ENCODE measurements at places on chromosomes 5 and 9.

DNA sequence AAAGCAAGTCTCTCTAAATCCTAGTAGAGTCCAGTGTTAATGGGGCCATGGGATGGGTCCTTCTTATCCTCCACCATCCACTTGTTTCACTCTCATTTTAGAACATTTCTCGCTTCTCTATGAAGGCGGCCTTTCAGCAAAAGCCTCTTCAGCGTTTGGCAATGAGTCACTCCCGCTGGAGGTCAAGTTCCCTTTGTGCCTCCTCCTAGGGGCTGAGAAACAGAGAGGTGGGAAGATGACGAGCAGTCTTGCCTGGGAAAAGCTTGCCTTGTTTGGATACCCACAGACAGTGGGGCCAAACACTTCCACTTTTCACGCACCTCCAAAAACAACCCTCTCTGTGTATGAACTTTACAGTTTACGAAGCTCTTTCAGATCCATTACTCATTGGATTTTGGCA lies 168.8 kb downstream of the GABBR2 start:
- no peak for DNase-seq

GRCh38 chr5:1512541-1513291 lies 11.0 kb downstream of the LPCAT1 start:
- DNase-seq = no peak

DNA sequence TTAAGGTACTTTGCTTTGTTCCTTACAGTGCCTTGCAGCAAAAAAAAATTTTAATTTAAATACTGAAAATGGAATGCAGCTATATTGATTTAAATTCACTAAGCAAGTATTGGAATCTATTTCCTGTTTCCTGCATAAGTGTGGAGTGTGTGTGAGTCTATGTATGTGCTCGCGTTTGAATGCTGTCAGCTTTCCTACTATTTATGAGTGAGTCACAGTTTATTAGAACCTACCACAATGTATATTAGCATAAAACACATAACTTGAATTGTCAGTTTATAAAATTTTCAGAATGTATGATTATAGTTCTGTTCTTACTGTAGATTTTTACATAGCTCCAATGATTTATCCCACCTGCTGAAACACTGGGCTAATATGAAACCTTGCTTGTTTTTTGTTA lies 302.1 kb downstream of the NR2F1-AS1 start:
- no peak for DNase-seq

DNA sequence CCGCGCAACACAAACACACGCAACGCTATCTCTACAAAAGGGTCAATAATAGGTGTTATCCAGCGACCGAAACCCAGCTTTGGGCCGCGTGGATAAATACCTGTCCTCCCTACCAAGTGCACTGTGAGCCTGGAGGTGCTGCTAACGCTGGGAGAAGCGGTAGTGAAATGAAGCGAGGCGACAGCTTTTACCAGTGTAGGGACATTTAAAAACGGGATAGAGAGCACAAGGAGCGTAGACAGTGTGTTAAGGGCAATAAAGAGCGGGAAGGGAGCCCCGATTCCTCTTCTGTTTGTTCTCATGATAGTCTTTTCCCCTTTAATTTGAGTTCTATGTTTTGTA lies 421 bp upstream of the DEPDC1B start:
- DNase-seq = no peak

DNA sequence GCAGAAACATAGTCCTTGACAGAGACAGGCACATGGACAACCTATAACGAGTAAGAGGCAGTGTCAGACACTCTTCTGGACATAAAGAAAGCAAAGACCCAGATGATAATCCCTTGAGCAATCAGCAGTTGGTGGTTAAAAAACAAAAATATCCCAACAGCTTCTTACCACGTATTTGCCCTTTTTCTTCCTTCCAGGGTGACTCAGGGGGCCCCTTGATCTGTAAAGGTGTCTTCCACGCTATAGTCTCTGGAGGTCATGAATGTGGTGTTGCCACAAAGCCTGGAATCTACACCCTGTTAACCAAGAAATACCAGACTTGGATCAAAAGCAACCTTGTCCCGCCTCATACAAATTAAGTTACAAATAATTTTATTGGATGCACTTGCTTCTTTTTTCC lies 9.5 kb downstream of the GZMK start:
- DNase-seq = no peak

GRCh38 chr5:153753645-153754432 lies 263.4 kb downstream of the GRIA1 start:
- DNase-seq = no peak

- DNase-seq = no peak
Observed at GRCh38 chr9:131937451-131937850, 142.2 kb downstream of the MED27 start.

- DNase-seq = peak; percentile 50
Observed at GRCh38 chr5:176619203-176619568, 9.2 kb upstream of the GPRIN1 start.

GRCh38 chr9:133560311-133560710 lies 25.8 kb downstream of the ADAMTSL2 start:
- DNase-seq = no peak

DNA sequence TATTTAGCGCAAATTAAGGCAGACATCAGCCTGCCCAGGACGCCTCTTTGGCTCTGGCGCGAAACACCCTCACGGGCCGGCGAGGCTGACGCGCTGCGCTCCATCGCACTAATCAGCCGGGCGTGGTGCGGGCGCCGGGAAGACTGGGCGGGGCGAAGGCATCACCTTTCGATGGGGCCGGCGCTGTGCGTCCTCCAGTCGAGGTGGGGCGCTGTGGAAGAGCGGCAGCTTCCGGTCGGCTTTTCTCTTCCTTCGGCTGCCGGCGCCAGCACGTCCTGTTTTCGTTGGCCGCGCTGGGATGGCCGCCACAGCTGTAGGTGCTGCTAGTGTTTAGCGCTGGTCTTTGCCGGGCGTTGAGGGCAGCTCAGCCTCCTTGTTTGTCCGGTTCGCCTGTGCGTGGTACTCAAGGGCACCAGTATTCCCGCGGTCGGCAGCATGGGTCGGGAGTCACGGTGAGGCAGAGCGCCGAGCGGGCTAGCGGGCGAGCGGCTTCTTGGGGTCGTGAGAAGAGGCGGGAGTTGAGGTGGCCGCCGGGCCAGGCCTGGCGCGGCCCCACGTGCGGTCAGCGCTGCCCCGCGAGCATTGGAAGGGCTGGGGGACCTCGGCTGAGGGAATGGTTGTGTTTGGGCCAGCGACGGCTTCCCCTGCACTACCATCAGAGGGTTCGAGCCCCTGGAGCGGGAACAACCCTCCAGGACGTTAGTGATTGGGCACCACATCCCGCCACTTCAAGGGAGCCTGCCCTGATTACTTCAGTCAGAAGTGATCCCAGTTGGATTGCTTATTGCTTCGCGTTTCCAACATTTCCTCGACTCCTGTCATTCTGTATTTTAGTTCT lies at the start of gene DDX46:
Gene DDX46 (plus strand): TSS at position 276 of the 838 bp plus-strand sequence. CDS start 160 bp downstream, at position 436.
- peak; percentile 85 for DNase-seq

DNA sequence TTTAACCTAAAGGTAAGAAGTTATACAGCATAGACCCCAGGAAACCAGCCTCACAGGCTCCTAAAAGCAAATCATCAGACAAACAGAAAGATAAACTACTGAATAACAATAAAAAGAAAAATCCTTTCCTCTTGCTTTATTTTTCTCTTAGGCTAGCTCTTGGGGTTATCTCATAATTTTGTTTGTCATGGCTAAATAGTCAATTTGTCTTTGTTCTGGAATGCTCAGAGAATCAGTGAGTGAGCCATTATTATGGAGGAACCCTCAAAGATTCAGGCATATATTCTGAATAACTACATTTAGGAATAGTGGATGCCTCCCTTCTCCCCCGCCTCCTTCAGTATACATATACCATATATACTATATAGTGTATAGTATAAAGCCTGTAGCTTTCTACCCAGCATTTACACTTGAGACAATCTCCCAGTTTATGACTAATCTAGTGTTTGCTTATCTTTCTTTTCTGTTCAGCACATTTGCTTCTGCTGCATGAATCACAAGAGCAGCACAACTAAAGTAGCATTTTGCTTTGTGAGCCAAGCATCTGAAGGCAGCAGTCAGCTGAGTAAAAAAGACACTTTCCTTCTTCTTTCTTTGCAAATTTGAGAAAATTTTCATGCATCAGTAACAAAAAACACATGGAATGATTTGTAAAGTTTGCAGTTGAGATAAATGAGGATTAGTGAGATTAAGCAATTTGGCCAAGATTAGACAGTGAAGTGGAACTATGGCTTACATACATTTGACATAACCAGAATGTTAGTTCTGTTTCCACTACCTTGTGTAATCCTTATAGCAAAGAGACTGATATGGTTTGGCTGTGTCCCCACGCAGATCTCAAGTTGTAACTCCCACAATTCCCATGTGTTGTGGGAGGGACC lies 45.3 kb upstream of the PPP3R2 start:
- DNase-seq = no peak

- DNase-seq = no peak
Observed at GRCh38 chr9:94079236-94079635, 5.0 kb upstream of the PTPDC1 start.

GRCh38 chr5:86974955-86975354 lies 292.7 kb upstream of the RASA1 start:
- DNase-seq = no peak

DNA sequence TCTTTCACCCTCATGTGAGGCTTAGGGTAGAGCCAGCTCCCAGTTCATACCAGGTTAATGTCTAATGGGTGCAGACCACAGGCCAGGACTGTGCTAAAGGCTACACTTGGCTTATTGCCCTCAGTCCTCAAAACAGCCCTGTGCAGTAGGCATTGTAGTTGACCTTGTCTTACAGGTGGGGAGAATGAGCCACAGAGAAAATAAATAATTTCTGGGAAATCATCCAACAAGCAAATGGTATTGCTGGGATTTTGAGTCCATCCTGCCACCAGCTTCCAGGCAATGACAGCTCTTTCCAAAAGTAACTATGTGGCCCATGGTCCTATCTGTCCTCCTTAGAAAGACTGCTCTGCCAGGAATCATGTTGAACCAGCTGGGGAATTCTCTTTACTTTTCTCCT lies 450.0 kb downstream of the GADD45G start:
- no peak for DNase-seq

- no peak for DNase-seq
Observed at GRCh38 chr5:178366998-178367735, 134.6 kb upstream of the PHYKPL start.

- no peak for DNase-seq
Observed at GRCh38 chr9:104750185-104750767, 2.8 kb downstream of the NIPSNAP3A start.

GRCh38 chr5:56482363-56482762 lies 249.2 kb upstream of the ANKRD55 start:
- DNase-seq = no peak

DNA sequence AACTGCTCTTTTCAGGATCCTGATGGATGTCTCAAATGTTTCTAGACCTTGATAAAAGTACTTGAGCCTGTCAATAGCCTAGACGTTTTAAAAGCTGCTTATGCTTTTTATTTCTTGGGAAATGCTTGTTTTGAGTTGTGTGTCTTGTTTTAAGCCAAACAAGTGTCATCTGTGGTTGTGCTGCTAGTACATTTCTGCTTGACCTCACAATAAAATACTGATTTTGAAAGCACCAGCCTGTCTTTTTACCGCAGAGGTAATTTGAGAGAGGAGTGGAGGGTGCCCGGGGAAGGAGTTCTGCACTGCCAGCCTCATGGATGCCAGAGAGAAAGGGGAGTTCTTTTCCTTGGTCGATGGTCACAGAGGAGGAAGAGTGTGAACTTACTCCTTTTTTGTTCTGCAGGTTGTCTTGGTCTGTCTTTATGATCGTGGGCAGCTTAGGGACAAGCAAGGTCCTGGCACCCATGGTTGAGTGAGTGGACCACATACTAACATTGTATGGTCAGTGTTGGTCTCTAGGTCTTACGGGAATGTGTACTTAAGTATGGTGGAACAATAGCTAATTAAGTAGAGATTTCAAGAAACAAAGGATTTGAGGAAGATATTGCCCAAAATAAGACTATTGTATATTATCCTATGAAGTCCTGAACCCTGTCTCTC lies 61.0 kb downstream of the TRIO start:
- DNase-seq = peak; percentile 21

- DNase-seq = no peak
Observed at GRCh38 chr5:17019324-17019723, 83.2 kb upstream of the MYO10 start.

DNA sequence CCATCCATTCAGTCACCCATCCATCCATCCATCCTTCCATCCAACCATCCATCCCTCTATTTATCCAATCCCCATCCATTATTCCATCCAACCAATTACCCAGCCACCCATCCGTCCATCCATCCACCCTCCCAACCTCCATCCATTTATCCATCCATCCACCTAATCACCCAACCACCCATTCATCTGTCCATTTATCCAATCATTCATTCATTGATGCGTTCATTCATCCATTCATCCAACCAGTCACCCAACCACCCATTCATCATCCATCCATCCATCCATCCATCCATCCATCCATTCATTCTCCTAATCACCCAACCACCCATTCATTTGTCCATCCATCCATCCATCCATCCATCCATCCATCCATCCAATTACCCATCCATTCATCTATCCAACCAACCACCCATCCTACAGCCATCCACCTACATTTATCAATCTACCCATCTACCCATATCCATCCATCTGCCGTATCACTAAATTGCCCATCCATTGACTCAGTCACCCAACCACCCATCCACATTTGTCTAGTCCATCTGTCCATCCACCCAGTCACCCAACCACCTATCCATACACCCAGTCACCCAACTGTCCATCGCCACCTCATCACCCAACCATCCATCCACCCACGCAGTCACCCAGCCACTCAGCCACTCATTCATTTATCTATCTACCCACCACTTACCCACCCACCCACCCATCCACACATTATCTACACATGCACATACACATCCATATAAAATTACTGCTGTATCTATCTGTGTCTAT lies 165.4 kb downstream of the TRIO start:
- DNase-seq = no peak

- DNase-seq = no peak
Observed at GRCh38 chr5:119079318-119079921, 8.5 kb downstream of the DMXL1 start.

DNA sequence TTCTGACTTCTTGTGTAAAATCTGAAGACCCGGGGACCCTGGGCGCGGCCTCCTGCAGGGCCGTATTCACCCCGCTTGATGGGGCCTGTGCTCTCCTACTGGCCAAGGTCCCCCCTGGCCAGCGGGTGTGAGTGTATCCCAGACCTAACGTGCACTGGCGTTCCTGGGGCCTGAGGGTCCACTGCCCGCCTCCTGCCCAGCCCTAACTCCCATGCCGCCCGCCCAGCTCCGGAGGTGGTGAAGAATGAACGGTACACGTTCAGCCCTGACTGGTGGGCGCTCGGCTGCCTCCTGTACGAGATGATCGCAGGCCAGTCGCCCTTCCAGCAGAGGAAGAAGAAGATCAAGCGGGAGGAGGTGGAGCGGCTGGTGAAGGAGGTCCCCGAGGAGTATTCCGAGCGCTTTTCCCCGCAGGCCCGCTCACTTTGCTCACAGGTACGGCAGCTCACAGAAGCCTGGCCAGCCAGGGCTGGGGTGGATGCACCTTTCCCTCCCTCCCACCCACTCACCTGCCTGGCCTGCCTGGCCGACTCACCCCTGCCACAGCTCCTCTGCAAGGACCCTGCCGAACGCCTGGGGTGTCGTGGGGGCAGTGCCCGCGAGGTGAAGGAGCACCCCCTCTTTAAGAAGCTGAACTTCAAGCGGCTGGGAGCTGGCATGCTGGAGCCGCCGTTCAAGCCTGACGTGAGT lies 9.5 kb downstream of the GRK6 start:
- DNase-seq = no peak

GRCh38 chr9:83419961-83420360 lies 118.2 kb downstream of the FRMD3 start:
- DNase-seq = no peak

GRCh38 chr5:87298692-87299362 lies 31.1 kb downstream of the RASA1 start:
- no peak for DNase-seq

GRCh38 chr5:34564710-34565235 lies 91.4 kb upstream of the RAI14 start:
- DNase-seq = no peak

- DNase-seq = no peak
Observed at GRCh38 chr5:139755892-139756671, 39.5 kb upstream of the PSD2 start.

Measured in kidney glomerular epithelial cell (primary cell).